Spleen (tissue), 13 donors: ENCODE measurements at places on chromosomes 7 and 10. TPM values are rescaled to one million over a fixed set of nuclear protein-coding genes. Genes with fewer than 3 reads are reported as not detected.

DNA sequence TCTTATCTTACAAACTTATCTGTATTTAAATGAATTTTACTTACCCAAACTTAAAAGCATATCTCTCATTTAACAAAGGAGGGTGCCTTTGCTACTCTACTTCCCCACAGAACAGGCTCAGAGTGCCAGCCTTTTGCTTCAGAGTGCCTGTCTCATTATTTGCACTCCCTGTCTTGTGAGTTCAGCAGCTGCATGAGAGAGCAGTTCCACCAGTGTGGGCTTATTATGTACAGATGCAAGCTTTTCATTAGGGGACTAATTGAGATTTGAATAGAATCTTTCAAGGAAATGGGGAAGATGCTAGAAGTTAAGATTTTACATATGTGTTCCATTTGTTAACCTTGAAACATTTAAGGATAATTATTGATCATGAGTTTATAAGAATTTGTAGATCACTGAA, 310.2 kb upstream of the LRRN3 start:
- no peaks in the 10 kb centered on the region for H3K27me3 ChIP-seq
- no peak for DNase-seq
- H3K4me1 ChIP-seq, result no peaks in the 10 kb centered on the region
- H3K36me3 ChIP-seq, result no peaks in the 10 kb centered on the region

RBP3 gene
- not detected for total RNA-seq

NUB1 gene
- total RNA-seq, result 80.9 TPM

DNA sequence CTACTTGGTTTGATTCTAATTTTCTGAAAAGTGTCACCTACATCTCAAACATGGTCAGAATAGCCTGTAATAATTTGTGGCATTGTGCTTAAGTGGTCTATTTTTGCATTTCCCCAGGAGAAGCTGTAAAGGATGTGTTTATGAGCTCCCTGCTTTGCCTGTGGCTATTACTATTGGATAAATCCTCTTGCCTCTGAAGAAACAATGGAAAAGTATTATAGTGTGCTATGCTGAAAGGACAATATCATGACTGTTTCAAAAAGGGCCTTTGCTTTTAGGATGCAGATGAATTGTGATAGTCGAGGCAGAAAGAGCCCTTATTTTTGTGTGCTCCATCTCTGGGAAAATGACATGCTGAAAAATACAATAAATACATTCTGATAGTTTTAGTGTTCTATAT, 94.1 kb upstream of the ARMC3 start:
- H3K4me3 ChIP-seq, result no peak overlapping the region
- no peak overlapping the region for H3K27ac ChIP-seq
- H3K4me1 ChIP-seq, result no peaks in the 10 kb centered on the region
- H3K27me3 ChIP-seq, result no peaks in the 10 kb centered on the region
- DNase-seq, result no peak

GRCh38 chr7:69632280-69632679, 34.0 kb downstream of the AUTS2 start:
- no peak overlapping the region for H3K4me3 ChIP-seq
- H3K36me3 ChIP-seq, result no peaks in the 10 kb centered on the region
- no peak for DNase-seq
- H3K27ac ChIP-seq, result no peak overlapping the region
- H3K4me1 ChIP-seq, result no peaks in the 10 kb centered on the region
- no peaks in the 10 kb centered on the region for H3K27me3 ChIP-seq
